Activated T-helper 2 cell treated with anti-CD3 and anti-CD28 coated beads, Interferon-gamma antibody, Interleukin-2, Interleukin-4, amounts not matched to agents 10 μg/mL and 5 μg/mL and 100 μg/mL, durations not matched to agents 14 hours and 24 hours and 36 hours (primary cell): ENCODE measurements at places on chromosomes 12 and 14. TPM values are rescaled to one million over a fixed set of nuclear protein-coding genes. Genes with fewer than 3 reads are reported as not detected.

Gene SERPINA3
- not detected in 2 replicates for total RNA-seq

Gene RD3L
- not detected in 2 replicates for total RNA-seq

Gene REC8
- total RNA-seq: 20.0 and 28.2 TPM in 2 replicates

Gene IFNG-AS1
- total RNA-seq: not detected in 2 replicates

Gene RABGGTA
- 33.9 and 38.4 TPM in 2 replicates for total RNA-seq

Gene ESRRB
- total RNA-seq: 0.23 TPM in 2 replicates

Gene ACOT6
- total RNA-seq: not detected in 2 replicates

Gene ADAMTS20
- not detected in 2 replicates for total RNA-seq

Gene GCN1
- 165 and 176 TPM in 2 replicates for total RNA-seq

Gene IFT81
- 1.3 and 1.6 TPM in 2 replicates for total RNA-seq

Gene AMDHD1
- 0.30 and 0.97 TPM in 2 replicates for total RNA-seq

Gene DDIT3
- total RNA-seq: 10.9 and 11.4 TPM in 2 replicates

Gene GPR135
- 1.6 and 2.4 TPM in 2 replicates for total RNA-seq

Gene JDP2
- 1.1 and 1.4 TPM in 2 replicates for total RNA-seq

Gene TXNDC16
- total RNA-seq: 4.7 and 5.2 TPM in 2 replicates

Gene CLEC7A
- not detected in 2 replicates for total RNA-seq

Gene KRT6A
- total RNA-seq: not detected in 2 replicates

Gene KCNA5
- total RNA-seq: not detected in 2 replicates

Gene FAM222A
- total RNA-seq: 1.4 and 1.6 TPM in 2 replicates

Gene SLC35E3
- total RNA-seq: 6.3 and 9.4 TPM in 2 replicates

Gene PRB2
- total RNA-seq: not detected in 2 replicates

Gene RNASE2
- total RNA-seq: not detected in 2 replicates

Gene GPR84
- total RNA-seq: 1.8 and 2.3 TPM in 2 replicates

Gene LRRK2
- total RNA-seq: not detected in 2 replicates

Gene FGF6
- not detected in 2 replicates for total RNA-seq

Gene CCDC196
- not detected in 2 replicates for total RNA-seq

Gene GALNT16
- 0.11 TPM in 1 of 2 replicates, not detected in the other for total RNA-seq

Gene CCDC197
- 0.11 TPM in 1 of 2 replicates, not detected in the other for total RNA-seq

Gene HIP1R
- total RNA-seq: 28.8 and 29.0 TPM in 2 replicates

Gene CLEC1B
- not detected in 2 replicates for total RNA-seq

Gene ZFHX2
- total RNA-seq: 2.0 and 2.5 TPM in 2 replicates

Gene ZC2HC1C
- 0.94 and 1.5 TPM in 2 replicates for total RNA-seq

Gene NID2
- 0.14 and 0.37 TPM in 2 replicates for total RNA-seq

Gene CLEC2A
- total RNA-seq: not detected in 2 replicates

Gene RNU7-1
- total RNA-seq: not detected in 2 replicates

Gene HOXC12
- total RNA-seq: not detected in 2 replicates

Gene IL22
- total RNA-seq: 0.80 TPM in 1 of 2 replicates, not detected in the other

Gene TEP1
- total RNA-seq: 32.7 and 33.6 TPM in 2 replicates

Gene GRIP1
- total RNA-seq: not detected in 2 replicates

Gene ADSS1
- 1.1 and 2.4 TPM in 2 replicates for total RNA-seq

Gene MSI1
- total RNA-seq: 1.4 and 3.5 TPM in 2 replicates

Gene SIX6
- not detected in 2 replicates for total RNA-seq

Gene SLCO1A2
- total RNA-seq: not detected in 2 replicates

Gene PLEKHA5
- 3.2 TPM in 2 replicates for total RNA-seq

Gene ABCD2
- 5.8 TPM in 2 replicates for total RNA-seq

Gene RPL10L
- total RNA-seq: not detected in 2 replicates

Gene POP5
- total RNA-seq: 64.3 and 65.7 TPM in 2 replicates

Gene FAM186B
- 0.30 and 0.37 TPM in 2 replicates for total RNA-seq

Gene GUCY2C
- total RNA-seq: not detected in 2 replicates
